ENCODE measurements at places on chromosomes 7 and 10.
A peak's percentile ranks its signal among the peaks of the same experiment; 100 is the strongest.

DNA sequence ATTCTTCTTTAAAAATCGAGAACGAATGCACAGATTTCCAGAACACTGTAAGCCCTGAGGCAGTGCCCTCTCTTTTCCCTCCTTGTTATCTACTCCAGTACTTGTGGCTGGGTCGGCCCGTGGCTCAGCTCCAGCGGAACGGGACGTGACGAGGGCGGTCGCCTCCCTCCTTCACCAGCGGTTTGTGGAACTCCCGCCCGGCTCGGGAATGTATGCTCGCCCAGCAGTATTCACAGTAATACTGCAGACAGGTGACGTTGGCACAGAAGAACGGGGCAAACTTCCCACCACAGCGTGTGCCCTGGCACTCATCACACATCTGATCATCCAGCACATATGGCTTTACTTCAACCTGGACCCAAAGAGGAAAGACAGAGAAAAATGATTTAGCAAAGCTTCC lies 128.5 kb downstream of the BTAF1 start:
- peak; percentile 14 for DNase-seq

GRCh38 chr7:113339661-113340060 lies 221.3 kb upstream of the SMIM30 start:
- no peak for DNase-seq

DNA sequence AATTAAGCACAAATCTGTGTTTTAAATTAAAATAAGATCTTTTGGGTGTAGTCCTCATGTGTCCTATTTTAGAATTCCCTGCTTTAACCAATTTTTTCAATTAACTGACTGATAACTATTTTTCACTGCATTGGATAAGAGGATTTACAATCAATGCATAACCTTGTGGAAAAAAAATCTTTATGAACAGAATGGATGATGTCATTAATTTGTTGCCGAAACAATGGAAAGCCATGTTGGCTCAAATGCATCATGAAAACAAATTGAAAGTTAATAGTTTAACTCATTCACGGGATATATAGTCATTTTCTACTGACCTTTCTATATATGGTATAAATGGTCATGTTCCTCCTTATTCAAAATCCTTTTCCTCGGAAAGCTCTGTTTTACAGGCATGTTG lies 82.3 kb downstream of the PRLHR start:
- no peak for DNase-seq

- DNase-seq = no peak
These were observed 219.3 kb upstream of the TAC1 start for GRCh38 chr7:97512441-97513207.

- DNase-seq = no peak
These were observed 35.6 kb downstream of the CDH23 start for GRCh38 chr10:71432101-71432905.

GRCh38 chr10:103884681-103885139 lies 29.3 kb upstream of the SH3PXD2A start:
- peak; percentile 81 for DNase-seq

DNA sequence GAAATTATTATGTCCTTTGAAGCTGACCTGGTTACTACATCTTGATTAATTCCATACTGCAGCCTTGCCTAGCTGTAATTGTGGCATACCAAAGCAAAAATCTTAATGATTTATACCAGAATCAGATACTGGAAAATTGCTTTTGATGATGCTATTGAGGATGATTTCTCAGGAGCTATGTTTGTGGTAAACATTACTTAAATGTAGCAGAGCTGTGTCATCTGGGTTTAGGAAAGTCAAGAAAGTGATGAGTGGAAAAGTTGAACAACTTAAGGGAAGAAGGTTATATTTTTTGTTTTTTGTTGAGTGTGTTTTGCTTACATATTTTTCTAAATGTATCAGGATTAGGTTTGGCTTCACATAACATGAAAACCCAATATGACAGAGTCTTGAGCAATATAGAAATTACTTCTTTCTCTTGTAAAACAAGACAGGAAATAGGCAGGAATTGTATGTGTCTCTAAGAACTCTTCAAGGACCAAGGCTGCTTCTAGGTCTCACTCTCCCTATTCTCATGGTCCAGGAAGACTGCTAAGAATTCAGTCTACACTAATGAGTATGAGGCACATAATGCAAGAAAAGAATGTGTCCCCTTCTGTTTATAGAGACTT lies 87.6 kb upstream of the MTPN start:
- DNase-seq = no peak

GRCh38 chr7:16743236-16743635 lies 10.3 kb upstream of the TSPAN13 start:
- DNase-seq = peak; percentile 82

DNA sequence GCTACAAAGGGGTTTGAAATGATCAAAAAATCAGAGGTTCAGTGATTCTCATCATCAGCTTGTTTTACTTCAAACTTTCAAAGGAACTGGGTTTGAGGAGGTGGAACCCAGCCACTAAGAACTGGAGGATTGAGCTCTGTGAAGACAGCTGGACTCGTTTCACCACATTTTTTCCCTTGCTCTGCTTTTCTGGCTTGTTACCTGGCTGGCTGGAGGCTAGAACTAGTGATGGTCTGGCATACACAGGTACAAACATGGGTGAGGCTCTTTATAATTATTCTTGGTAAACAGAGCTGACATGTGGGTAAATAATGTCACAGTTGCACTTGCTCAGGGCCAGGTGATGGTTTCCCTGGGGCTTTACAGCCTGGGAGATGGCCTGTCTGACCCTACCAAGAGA lies 352.5 kb downstream of the FGFR2 start:
- no peak for DNase-seq

DNA sequence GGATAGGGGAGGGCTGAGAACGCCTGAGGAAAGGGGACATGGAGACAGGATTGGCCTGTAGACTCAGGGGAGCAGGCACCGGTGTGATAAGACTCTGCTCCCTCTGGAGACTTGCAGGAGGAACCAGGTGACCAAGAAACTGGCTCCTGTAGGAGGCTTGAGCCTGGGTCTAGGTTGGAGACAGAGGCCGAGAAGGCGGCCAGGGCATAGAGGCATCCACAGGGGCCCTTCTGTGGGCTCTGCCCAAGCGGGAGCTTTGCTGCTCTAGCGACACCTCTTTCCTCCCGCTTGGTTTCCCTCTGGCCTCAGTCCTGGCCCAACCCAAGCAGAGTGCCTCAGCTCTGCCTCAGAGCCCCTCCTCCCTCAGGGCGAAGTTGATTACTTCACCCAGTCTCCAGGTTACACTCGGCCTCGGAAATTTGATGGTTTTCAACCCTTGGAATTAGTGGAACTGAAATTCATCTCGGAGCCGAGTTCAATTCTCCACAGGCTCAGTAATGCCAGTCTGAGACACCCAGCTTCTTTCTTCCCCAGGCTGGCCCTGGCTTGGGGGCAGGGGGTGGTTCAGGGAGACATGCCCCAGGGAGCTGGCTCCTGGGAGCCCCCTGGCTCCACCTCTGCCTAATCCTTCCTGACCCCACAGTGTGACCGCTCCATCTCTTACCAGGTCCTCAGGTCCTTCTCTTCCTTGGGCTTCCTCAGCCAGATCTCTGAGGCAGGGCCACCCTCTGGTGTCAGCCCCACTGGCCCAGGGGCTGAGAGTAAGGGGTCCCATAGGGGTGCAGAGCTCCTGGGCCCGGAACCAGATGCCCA lies 60.4 kb downstream of the PAX2 start:
- no peak for DNase-seq

GRCh38 chr10:117053482-117053881 lies 48.5 kb upstream of the SHTN1 start:
- no peak for DNase-seq

DNA sequence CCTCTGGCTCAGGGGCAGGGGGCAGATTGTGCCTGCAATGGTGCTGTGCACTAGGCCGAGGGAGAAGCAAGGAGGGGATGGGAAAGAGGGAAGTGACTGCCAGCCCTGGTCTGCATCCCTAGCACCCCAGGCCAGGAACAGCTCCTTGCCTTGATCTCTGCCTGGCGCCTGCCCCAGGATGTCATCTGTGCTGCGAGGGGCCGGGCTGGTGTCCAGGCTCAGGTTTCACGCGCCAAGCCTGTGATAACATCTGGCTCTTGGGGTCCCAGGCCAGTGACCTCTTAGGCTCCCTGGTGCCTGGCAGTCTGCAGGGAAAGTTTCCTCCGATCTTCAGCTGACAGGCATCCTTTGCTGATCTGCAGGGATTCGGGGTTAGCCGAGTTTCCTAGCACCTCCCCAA lies 193.5 kb upstream of the GPR26 start:
- no peak for DNase-seq

GRCh38 chr10:11615396-11615795 lies 3.9 kb upstream of the USP6NL start:
- DNase-seq = no peak

GRCh38 chr10:93799155-93799708 lies 41.5 kb downstream of the LGI1 start:
- no peak for DNase-seq

- peak; percentile 29 for DNase-seq
These were observed 26.2 kb downstream of the ABLIM1 start for GRCh38 chr10:114631666-114632417.

DNA sequence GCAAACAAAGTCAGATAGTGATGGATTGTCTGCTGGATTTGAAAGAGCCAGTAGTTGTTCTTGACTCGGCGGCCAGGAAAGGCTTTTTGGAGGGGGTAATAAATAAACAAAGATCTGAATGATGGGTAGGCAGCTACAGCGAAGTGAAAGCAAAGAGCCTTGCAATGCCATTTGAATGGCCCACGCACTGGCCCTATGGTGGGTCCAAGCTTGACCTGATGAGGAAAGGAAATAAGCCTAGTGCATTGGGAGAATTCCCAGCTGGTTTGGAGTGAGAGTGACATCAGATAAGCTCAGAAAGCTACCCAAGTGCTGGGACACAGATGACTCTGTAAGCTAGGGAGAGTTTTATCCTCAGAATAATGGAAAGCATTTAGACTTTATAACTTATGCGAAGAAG lies 365.2 kb downstream of the PLXDC2 start:
- no peak for DNase-seq

DNA sequence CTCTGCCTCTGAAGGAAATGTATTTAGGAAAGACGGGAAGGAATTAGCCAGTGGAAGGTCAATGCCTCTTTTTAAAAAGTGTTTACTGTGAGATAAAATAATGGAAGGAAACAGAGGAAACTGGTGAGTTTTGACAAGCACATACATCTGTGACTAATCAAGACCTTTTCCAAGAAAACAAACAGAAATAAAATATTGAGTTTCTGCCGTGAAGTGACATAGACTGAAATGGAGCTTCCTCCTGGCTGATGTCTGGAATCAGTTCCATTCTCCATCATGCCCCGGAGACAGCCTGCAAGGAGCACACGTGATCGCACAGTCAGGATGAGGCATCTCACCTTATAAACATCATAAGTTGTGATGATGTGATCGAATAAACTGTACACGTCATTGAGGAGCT lies 30.7 kb downstream of the TECTB start:
- DNase-seq = no peak

DNA sequence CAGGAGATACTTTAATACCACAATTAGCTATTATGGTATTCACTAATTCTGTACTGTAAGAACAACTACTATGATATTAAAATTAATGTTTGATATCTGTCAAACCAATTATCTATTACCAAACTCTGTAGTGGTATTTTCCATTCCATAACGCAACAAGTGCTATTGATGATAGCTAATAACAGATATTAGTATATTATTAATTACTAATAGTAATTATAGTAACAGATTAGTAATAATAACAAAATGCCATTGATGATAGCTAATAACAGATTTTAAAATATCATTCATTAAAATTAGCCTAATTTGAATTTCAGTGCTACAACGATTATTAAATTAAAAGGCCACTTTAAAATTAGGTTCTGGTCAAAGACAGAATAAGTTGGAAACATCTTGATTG lies 93.5 kb downstream of the BTRC start:
- DNase-seq = no peak

- no peak for DNase-seq
These were observed 8.6 kb downstream of the SLC13A1 start for GRCh38 chr7:123191132-123191531.

DNA sequence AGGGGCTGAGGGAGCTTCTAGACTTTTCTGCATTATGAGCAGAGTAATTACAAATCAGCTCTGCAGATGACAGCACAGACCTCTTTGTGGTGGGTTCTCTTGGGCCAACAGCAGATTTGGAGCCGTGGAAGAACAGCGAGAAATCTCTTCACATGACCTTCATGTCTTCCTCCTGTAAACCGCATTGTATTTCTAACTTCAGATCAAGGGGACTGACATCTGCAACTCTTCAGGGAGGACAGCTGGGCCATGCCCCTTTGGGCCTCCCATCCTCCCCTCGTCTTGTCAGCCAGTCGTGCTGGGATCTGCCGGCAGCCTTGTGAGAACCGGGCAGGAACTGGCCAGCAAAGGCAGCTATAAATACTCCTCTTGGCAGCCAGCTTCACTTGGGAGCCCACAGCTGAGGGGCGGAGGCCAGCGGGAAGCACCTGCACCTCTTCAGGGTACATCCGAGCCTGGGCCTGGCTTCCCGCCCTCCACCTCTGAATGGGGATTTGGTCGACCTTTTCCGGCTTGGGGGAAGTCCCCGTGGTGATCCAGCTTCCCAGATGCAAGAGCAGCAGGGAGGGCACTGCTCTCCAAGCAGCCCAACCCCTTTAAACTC lies 54.7 kb downstream of the STEAP1B start:
- peak; percentile 78 for DNase-seq

- DNase-seq = peak; percentile 51
These were observed 87.5 kb downstream of the GSAP start for GRCh38 chr7:77328669-77329068.

GRCh38 chr10:2915412-2915811 lies 151.9 kb upstream of the PFKP start:
- DNase-seq = no peak

DNA sequence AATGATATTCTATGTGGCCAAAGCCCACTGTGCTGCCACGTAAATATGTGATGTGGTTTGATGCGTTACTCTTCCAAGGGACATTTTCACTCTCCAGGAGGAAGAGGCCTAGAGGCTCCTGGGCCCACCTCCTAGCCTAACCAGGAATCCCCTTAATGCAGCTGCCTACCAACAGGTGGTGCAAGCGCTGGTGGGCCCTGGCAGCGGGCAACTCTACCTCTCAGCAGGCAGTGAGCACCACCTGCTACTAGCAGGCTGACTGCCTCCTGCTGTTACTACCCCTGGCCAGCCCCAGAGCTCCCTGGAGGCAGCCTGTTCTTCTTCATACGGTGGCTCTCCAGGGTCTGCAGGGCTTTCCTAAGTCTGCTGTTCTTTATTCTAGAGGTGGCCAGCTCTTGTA lies 62.8 kb downstream of the CDH23 start:
- no peak for DNase-seq

GRCh38 chr7:131556909-131557651 lies 652 bp upstream of the PODXL start:
- DNase-seq = no peak
